ENCODE measurements at places on chromosomes 2 and 18.

DNA sequence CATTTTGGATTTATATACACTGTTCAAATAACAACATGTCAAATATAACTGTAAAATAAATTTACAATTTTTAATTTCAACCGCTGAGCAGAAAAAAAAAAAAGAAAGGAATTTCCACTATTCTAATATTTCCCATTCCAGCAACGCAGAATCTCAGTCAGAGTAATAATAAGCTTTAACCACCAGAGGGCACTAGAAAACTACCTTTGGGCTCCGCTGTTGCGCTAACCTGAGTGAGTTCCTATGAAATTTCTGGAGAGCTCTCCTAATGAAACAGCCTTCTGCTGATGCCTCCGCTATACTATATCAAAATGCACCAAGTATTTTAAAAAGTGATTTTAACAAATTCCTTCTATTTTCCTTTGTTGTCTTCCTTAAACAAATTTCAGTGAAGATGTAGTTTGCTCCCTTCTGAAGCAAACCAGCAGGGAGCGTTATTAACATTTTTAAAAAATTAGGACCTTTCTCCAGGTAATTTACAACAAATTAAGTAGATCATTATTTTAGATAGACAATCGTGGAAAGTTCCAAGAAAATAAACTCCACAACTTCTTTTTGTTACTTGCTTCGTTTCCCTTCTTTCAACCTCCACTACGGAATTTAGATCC lies 23.0 kb downstream of the ERMN start:
- DNase-seq, result no peak

GRCh38 chr2:144511226-144511810 lies 8.6 kb downstream of the ZEB2 start:
- DNase-seq, result no peak

GRCh38 chr2:157267476-157267875 lies 10.0 kb downstream of the GALNT5 start:
- no peak for DNase-seq

- DNase-seq, result no peak
These were observed 110.7 kb upstream of the TANK start for GRCh38 chr2:161049559-161049958.

DNA sequence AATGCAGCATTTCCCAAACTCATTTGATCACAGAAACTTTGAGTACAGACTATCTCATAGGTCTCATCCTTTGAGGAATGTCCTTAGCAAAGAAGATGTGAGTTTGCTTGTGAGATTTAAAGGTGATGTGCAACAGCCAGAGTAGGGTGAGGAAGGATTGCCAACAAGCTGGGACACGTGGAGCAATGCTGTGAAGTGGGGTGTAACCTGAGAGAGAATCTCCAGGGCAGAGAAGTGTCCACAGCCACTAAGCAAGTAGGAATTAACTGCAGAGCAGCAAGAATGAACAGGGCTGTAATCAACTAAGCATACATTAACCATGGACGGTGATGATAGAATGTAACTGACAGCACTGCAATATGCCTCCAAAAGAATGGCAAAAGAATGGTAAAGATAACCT lies 469.9 kb upstream of the NRP2 start:
- DNase-seq, result no peak

GRCh38 chr2:84781942-84782716 lies 98.8 kb downstream of the TRABD2A start:
- DNase-seq, result no peak

DNA sequence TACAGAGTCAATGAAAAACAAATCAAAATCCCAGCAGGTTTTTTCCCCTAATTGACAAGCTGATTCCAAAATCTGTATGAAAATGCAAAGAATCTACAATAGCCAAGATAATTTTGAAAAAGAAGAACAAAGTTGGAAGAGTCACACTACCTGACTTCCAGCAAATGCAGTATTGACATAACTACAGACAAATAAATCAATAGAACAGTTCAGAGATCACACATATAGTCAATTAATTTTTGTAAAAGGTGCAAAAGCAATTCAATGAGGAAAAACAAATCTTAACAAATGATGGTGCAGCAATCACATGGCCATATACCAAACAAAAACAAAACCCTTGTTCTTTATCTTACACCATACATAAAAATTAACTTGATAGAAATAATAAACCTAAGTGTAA lies 74.6 kb upstream of the ST8SIA5 start:
- DNase-seq, result no peak
